ENCODE measurements at places on chromosomes 3 and 15.

GRCh38 chr3:137347817-137348368, 390.1 kb downstream of the IL20RB start:
- no peak for DNase-seq

- no peak for DNase-seq
Observed at GRCh38 chr3:180762866-180763265, 83.6 kb upstream of the CCDC39 start.

DNA sequence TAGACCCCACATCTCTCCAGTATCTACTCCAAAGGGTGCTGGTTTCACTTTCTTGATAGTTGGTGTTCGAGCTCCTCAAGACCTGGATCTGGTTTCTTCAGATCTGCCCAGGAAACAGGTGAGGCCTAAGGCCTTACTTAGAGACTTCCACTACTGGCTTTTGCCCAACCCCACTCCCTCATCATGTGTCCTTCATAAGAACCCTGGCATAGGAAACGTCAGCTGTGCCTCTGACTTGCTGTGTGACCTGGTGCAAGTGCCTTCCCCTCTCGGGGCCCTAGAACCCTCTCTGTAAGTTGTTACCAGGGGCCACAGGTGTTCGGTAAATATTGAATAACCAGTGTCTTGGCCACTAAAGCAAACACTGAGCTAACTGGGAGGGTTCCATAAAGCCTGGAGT, 3.9 kb downstream of the OXTR start:
- no peak for DNase-seq

GRCh38 chr15:33068007-33068481, 126.5 kb downstream of the FMN1 start:
- DNase-seq: no peak

- DNase-seq: no peak
Observed at GRCh38 chr3:134663721-134664456, 13.1 kb upstream of the KY start.

DNA sequence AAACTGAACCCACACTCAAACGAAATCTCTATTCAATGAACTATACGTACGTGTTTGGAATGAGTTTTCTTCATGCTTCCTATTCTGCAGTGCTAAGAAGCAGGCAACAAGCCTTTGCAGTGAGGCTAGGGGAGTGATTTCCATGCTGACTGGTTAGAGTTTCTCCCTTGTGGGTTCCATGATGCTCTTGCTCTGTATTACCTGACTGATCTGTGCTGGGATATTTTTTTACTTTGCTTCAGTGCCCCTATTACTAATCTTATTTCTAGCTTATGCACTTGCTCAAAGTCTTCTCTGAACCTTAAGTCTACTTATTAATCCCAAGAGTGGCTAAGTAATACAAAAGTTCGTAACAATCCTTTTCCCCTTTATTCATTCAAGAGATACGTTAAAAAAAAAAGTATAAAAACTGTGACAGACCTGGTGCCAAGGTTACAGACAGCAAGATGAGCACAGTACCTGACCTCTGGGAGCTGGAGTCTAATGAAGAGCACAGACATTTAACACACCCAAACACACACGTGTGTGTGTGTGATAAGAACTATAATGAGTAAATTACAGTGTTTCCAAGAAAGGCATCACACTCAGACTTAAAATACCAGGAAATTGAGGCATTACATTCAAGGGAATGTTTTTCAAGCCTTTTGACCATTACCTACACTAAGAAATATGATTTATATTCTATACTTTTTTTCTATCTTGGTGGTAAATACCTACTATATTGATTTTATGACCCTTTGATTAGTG, 50.5 kb upstream of the FBN1 start:
- DNase-seq: no peak

DNA sequence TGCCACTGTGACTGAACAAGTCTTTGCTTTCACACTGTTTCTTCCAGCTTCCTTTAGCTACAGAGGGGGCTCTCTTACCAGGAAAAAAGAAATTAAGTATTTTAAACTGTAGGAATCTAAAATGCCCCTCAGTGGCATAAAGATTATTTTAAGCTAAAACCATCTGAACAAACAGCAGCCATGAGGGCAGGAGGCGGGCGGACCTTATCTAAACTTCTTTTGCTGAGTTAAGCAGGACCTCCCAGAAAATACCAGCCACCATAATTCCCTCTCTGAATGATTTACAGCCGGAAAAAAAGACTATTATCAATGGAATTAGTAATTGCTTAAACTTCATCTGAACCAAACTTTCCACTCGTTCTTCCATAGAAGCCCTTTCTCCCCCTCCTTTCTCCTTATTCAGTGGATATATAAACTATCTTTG, 5.2 kb upstream of the TOPAZ1 start:
- DNase-seq: no peak

- no peak for DNase-seq
Observed at GRCh38 chr15:40501487-40501886, 30.7 kb downstream of the CHST14 start.

GRCh38 chr15:71207141-71207540, 91.9 kb downstream of the THSD4 start:
- no peak for DNase-seq

- no peak for DNase-seq
Observed at GRCh38 chr3:49302613-49303012, 25.6 kb upstream of the C3orf62 start.

- no peak for DNase-seq
Observed at GRCh38 chr15:60509470-60509869, 30.5 kb upstream of the ICE2 start.

- no peak for DNase-seq
Observed at GRCh38 chr15:29400701-29401100, 131.1 kb upstream of the NSMCE3 start.

DNA sequence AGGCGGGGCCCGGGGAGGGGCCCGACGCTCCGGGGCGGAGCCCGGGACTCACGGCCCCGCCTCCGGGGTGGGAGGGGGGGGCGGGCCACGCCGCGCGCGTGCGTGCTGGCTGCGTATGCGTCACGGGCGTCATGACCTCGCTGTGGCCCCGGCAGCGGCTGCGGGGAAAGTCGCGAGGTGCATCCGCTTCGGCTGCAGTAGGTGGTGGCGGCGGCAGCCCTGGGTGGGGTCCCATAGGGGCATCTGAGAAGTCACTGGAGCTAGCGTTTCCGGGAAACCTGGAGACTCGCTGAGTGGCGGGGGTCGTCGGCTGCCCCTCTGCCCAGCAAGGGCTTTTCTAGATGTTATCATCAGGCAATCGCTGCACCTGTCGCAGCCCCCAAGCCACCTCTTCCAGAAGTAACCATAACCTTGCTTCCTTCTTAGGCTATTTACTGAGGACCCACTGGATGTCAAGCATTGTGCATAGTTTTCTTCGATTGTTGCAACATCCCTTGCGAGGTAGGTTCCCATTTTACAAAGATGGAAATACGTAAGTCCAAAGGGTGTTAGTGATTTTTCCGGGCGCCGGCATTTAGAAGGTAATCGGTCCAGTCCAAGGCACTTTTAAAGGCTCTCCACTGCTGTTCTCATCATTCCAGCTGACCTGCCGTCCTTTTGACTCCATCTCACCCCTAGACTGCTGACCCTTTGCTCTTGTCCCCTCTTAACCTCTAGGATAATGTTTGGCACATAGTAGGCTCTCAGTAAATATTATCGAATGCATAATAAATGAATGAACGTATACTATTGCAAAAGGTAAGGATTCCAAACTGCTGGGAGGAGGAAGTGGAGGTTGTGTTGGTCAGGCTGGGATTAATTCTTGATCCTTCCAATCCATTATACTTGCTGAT, at the start of gene GDPGP1:
GDPGP1 (plus strand) TSS at position 114 of the 893 bp plus-strand sequence. CDS start 6,700 bp downstream, outside the sequence.
- DNase-seq: no peak

DNA sequence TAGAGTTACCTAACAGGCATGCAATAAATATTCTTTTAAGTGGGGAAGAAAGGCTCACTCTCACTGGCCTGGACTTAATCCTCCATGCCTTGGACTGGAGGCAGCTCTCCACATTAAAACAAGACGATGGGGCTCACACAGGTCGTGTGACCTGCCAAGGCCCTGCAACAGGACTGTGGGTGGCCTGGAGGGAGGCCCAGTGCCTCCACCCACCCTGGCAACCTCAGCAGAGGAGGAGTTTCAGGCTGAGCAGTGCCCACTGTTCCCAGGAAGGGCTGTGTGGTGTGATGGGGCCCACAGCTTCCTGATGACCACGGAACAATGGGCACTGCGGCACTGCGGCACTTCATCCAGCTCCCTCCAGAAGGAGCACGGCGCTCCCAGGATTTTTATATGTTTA, 5.5 kb downstream of the UROC1 start:
- DNase-seq: no peak

- no peak for DNase-seq
Observed at GRCh38 chr3:14846226-14846880, 27.6 kb downstream of the FGD5 start.

- DNase-seq: no peak
Observed at GRCh38 chr15:26628071-26628470, 144.8 kb downstream of the GABRB3 start.

DNA sequence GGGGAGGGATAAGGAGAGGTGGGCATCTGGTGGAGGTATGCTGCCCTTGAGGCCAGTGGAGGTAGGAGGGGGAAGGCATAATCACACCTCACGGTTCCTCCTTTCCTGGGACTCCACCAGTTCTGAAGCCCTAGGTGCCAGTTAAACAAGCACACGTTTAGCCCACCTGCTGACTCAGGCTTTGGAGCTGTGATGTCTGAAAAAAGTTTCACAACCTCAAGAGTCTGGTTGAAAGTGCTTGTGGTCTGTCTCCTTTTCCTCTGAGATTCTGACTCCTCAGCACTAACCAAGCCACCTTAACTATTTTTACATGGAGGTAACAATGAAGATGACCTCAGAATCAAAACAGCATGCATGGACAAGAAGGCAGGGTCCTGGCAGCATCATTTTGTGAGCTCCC, 23.0 kb downstream of the HPS3 start:
- no peak for DNase-seq

GRCh38 chr15:35560870-35561269, 14.9 kb upstream of the DPH6 start:
- no peak for DNase-seq

DNA sequence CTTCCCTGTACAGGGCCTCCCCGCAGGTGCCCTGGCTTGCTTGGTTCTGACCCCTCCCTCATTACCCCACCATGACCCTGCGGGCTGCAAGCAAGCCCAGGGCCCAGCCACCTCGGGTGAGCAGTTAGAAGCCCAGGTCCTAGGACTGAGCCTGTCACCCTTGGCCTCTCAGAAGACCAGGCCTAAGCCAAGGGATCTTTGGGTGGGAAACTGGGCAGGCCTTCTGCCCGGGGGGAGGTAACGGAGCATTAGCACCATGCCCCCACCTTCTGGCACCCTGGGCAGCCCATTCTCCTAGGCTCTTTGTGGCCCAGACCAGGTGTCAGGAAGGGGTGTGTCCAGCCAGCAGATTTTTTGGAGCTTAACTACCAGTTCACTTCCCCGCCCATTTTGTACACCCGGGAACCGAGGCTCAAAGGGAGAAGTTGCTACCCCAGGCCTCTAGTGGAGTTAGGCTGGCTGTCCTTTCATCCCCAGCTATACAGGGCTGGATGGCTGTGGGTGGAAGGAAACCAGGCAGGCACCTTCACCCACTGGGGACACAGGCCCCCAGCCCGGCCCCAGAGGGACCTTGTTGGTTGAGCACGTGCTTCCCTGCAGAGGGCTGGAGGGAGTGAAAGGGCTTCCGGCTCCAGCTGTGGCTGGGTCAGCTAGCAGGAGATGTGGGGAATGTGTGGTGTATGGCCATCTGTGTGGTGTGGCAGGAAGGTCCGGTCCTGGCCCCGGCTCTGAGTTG, 1.4 kb downstream of the CSK start:
- DNase-seq: no peak

- DNase-seq: no peak
Observed at GRCh38 chr15:100125401-100126191, 216.2 kb downstream of the ADAMTS17 start.

GRCh38 chr3:111589303-111590142, 5.6 kb downstream of the ZBED2 start:
- DNase-seq: no peak

- no peak for DNase-seq
Observed at GRCh38 chr3:197513953-197514785, 41.6 kb downstream of the BDH1 start.

DNA sequence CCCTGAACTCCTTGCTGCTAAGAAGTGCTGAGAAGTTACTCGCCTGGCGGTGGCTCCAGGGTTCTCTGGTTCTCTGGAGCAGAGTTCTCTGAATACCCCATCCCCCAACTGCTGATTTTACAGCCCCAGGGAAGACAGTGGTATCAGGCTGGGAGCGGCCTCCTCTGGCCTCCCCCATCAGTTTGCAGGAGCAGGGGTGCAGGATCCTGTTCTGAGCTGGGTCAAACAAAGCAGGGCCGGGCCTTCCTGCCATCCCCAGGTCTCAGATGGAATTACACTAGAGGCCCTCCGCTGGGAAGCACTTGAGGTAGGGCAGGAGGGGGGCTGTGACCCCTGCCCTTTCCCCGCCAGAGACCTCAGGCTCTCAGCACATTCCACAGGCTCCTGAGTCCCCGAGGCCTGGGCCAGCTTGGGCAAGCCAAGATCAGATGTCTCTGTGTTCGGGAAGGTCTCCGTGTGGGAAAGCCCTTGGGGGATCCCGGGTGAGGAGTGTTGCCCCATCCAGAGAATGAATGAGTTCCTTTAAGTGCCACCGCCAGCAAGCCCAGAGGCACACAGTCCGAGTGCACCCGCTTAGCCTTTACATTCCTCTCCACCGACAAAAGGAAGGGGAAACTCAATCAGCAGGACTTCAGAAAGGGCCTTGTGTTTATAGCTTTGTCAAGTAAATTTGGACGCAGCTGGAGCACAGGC, 149.9 kb downstream of the LRRK1 start:
- no peak for DNase-seq

- DNase-seq: no peak
Observed at GRCh38 chr3:127441764-127442163, 148.8 kb downstream of the TPRA1 start.

DNA sequence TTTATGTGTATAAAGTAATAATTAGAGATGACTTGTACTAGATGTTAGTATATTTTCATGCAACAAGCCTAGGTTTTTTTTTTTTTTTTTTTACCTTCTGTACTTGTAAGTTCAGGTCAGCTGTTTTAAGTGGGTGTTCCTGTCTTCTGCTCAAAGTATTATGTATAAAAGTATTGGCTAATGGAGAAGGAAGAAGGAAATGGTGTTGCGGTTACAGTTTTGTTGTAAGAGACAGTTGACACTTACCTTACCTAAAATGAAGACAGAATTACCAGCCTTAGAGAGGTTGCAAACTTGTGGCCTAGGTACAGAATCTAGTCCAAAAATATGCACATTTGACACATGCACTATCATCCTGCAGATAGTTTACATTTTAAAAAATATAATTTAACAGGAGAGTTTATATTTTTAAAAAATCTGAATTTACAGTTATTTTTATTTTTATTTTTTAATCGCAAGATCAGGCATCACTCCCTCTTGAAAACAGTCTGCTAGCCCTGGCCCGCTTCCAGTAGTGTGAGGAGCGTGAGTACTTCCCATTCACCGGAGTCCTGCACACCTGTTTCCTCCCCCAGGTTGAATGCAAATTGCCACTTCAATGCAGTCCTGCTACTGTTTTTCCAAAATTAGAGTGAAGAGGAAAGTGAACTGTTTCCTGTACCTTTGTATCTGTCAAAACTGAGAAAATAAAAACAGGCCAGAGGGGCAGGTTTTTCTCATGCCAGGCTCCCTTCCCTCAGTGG, 224.3 kb upstream of the SOX2 start:
- no peak for DNase-seq

All from stimulated activated CD4-positive, alpha-beta T cell treated with anti-CD3 and anti-CD28 coated beads, Interleukin-15, amount 100 ng/mL, for 1 hour (primary cell).